Pancreas (tissue), 10 donors: ENCODE measurements at places on chromosomes 3 and 15. TPM values are rescaled to one million over a fixed set of nuclear protein-coding genes. Genes with fewer than 3 reads are reported as not detected.

- peaks cover 2% of the 10 kb centered on the region for H3K27me3 ChIP-seq
- no peak overlapping the region for H3K27ac ChIP-seq
- H3K4me1 ChIP-seq, result no peaks in the 10 kb centered on the region
- no peak overlapping the region for H3K4me3 ChIP-seq
- no peak for DNase-seq
These were observed 14.9 kb downstream of the GRAMD2A start for GRCh38 chr15:72182673-72183072.

DNA sequence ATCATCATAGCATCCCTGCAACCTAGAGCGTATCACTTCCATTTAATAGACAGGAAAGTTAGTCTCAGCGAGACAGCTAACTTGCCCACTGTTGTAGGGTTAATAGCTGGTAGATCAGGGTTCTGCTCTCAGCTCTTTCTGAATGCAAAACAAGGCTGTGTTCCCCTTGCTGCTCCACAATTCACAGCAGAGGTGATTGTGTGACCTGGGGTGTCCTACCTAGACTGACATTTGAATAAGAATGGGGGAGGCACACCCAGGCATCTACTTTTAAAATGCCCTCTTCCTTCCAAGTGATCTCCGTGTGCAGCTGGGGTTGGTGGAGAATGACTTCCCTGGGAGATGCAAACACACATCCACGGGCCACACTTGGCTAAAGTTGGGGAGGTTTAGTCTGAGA lies 43.0 kb upstream of the CACNA2D3 start:
- DNase-seq, result no peak
- H3K27ac ChIP-seq, result no peak overlapping the region
- no peaks in the 10 kb centered on the region for H3K4me1 ChIP-seq
- no peaks in the 10 kb centered on the region for H3K36me3 ChIP-seq

- peak overlapping the region; percentile 90 for H3K27ac ChIP-seq
- peaks cover 37% of the 10 kb centered on the region for H3K4me1 ChIP-seq
- H3K36me3 ChIP-seq, result no peaks in the 10 kb centered on the region
- no peaks in the 10 kb centered on the region for H3K27me3 ChIP-seq
- peak; percentile 63 for DNase-seq
These were observed 448.0 kb downstream of the FOXP1 start for GRCh38 chr3:71135373-71136088.

DNA sequence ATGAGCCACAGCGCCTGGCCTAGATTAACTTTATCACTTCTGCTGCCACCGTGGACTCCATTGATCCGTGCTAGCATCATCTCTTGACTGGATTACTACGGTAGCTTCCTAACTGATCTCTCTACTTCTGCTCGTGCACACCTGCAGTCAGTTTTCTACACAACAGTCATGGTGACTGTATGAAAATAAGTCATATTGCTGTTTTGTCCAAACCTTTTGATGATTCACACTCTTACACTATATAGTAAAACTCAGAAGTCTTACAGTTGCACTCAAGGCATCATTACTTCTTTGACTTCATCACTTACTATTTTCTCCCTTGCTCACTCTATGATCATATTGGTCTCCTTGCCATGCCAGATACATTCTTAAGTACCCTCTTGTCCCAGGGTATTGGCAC lies 10.1 kb downstream of the PDCD6IP start:
- no peaks in the 10 kb centered on the region for H3K27me3 ChIP-seq
- H3K4me1 ChIP-seq, result peaks cover 23% of the 10 kb centered on the region
- H3K36me3 ChIP-seq, result peaks cover under 1% of the 10 kb centered on the region
- no peak for DNase-seq
- no peak overlapping the region for H3K27ac ChIP-seq

DNA sequence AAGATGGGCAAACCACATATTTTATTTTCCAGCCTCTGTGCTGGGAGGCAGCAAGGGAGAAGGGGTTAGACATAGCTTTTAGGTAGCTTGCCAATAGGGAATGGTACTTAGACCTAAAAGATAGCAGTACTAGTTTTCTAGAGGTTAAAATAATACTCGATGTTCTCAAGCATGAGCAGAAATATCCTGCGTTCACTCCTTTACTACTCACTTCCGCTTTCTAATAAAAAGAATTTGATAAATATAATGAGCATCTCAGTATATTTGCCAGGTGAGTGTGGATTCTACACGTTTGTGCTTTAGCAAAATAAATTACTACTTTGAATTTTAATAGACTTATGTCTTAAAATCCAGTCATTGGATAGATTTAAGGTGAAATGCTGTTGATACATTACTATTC lies 39.4 kb upstream of the CD47 start:
- no peak for DNase-seq
- no peak overlapping the region for H3K4me3 ChIP-seq
- H3K4me1 ChIP-seq, result no peaks in the 10 kb centered on the region
- peak overlapping the region; percentile 75 for H3K27ac ChIP-seq
- H3K36me3 ChIP-seq, result no peaks in the 10 kb centered on the region
- no peaks in the 10 kb centered on the region for H3K27me3 ChIP-seq

DNA sequence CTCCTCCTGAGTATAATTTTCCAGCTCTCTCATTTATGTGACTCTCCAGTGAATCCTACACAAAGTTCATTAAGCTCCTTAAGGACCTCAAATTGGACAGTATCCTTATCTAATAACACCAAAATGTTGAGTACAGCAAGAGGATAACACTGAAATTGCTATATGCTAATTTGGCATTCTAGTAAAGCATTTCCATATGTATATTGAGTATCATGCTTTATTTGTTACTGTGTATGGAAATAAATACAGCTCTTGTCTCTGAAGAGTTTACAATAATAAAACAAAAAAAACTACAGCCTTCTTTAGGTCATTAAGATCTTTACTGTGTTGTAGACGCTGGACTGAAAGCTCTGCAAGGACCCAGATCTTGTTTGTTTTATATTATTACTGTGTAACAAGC lies 1341.3 kb downstream of the ROBO1 start:
- no peaks in the 10 kb centered on the region for H3K27me3 ChIP-seq
- H3K27ac ChIP-seq, result no peak overlapping the region
- no peaks in the 10 kb centered on the region for H3K36me3 ChIP-seq
- no peaks in the 10 kb centered on the region for H3K4me1 ChIP-seq

- H3K4me1 ChIP-seq, result no peaks in the 10 kb centered on the region
- DNase-seq, result no peak
- H3K27me3 ChIP-seq, result no peaks in the 10 kb centered on the region
- H3K36me3 ChIP-seq, result no peaks in the 10 kb centered on the region
- no peak overlapping the region for H3K4me3 ChIP-seq
- H3K27ac ChIP-seq, result no peak overlapping the region
These were observed 19.1 kb upstream of the RIOX2 start for GRCh38 chr3:97991293-97991682.

- peaks cover 6% of the 10 kb centered on the region for H3K4me1 ChIP-seq
- H3K27ac ChIP-seq, result no peak overlapping the region
- H3K27me3 ChIP-seq, result no peaks in the 10 kb centered on the region
- no peaks in the 10 kb centered on the region for H3K36me3 ChIP-seq
- no peak for DNase-seq
- H3K4me3 ChIP-seq, result peak overlapping the region; percentile 64
These were observed 4.4 kb downstream of the NR2F2 start for GRCh38 chr15:96334705-96335410.

GRCh38 chr3:15428539-15428938 lies 1.1 kb downstream of the EAF1 start:
- H3K4me1 ChIP-seq, result no peaks in the 10 kb centered on the region
- H3K27me3 ChIP-seq, result no peaks in the 10 kb centered on the region
- H3K27ac ChIP-seq, result no peak overlapping the region
- no peak for DNase-seq
- no peaks in the 10 kb centered on the region for H3K36me3 ChIP-seq

GRCh38 chr15:77527831-77528231 lies 104.9 kb downstream of the LINGO1 start:
- H3K4me3 ChIP-seq, result no peak overlapping the region
- no peaks in the 10 kb centered on the region for H3K4me1 ChIP-seq
- no peaks in the 10 kb centered on the region for H3K27me3 ChIP-seq
- H3K36me3 ChIP-seq, result no peaks in the 10 kb centered on the region

DNA sequence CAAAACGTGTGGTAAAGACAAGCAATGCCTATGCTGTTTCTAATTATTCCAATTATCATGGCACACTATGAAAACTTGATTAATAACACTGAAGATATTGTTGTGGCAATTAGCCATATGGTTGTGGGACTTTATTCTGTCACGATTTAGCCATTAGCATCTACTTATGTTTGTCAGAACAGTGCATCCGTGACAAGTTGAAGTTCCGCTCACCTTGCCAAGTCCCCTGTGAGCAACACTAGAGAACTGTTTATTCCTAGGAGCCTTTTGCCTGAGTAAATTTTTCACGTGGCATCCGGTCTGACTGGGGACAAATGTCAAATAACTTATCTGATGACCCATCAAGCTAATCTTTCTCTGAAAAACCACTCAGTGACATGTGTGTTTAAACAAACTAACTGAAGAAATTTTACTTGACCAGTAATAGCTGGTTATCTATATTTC lies 403.3 kb downstream of the TBC1D5 start:
- no peaks in the 10 kb centered on the region for H3K4me1 ChIP-seq
- DNase-seq, result no peak
- H3K27ac ChIP-seq, result no peak overlapping the region
- no peaks in the 10 kb centered on the region for H3K36me3 ChIP-seq

GRCh38 chr15:33716025-33716424 lies 252.3 kb upstream of the CHRM5 start:
- H3K27ac ChIP-seq, result no peak overlapping the region
- H3K27me3 ChIP-seq, result no peaks in the 10 kb centered on the region
- DNase-seq, result no peak
- H3K4me1 ChIP-seq, result no peaks in the 10 kb centered on the region

DNA sequence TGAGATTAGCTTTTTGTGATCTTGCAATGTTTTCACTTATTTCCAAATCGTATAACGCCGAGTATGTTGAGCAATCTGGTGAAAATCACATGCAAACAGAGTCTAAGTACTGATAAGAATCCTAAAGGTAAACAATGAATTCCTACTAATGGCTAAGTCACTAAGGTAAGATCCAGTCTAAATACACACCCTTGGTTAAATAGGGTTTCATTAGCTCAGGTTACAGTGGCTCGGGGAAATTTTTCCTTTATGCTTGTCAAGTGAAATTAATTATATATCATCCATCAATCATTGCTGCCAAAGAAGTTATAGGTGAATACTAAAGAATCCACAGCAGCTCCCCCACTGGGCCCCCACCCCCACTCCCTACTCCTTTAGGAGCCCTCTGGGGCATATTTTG lies 139.3 kb downstream of the SOX2 start:
- H3K36me3 ChIP-seq, result no peaks in the 10 kb centered on the region
- DNase-seq, result no peak
- H3K27me3 ChIP-seq, result no peaks in the 10 kb centered on the region
- H3K27ac ChIP-seq, result no peak overlapping the region

GRCh38 chr3:16741103-16741758 lies 136.0 kb upstream of the DAZL start:
- no peaks in the 10 kb centered on the region for H3K4me1 ChIP-seq
- no peak for DNase-seq
- H3K36me3 ChIP-seq, result no peaks in the 10 kb centered on the region
- no peak overlapping the region for H3K27ac ChIP-seq
- no peaks in the 10 kb centered on the region for H3K27me3 ChIP-seq
- H3K4me3 ChIP-seq, result no peak overlapping the region

GRCh38 chr3:95615592-95616310 lies 1198.6 kb upstream of the EPHA6 start:
- H3K27me3 ChIP-seq, result no peaks in the 10 kb centered on the region
- no peaks in the 10 kb centered on the region for H3K4me1 ChIP-seq
- H3K27ac ChIP-seq, result no peak overlapping the region
- DNase-seq, result no peak
- H3K4me3 ChIP-seq, result no peak overlapping the region

GRCh38 chr3:79558943-79559342 lies 208.9 kb downstream of the ROBO1 start:
- H3K4me1 ChIP-seq, result no peaks in the 10 kb centered on the region
- H3K27me3 ChIP-seq, result no peaks in the 10 kb centered on the region
- H3K36me3 ChIP-seq, result no peaks in the 10 kb centered on the region
- no peak for DNase-seq

- H3K27ac ChIP-seq, result no peak overlapping the region
- no peak overlapping the region for H3K4me3 ChIP-seq
- H3K4me1 ChIP-seq, result no peaks in the 10 kb centered on the region
- no peak for DNase-seq
- H3K36me3 ChIP-seq, result no peaks in the 10 kb centered on the region
These were observed 120.0 kb downstream of the ATG7 start for GRCh38 chr3:11392014-11392859.

GRCh38 chr3:156676768-156677479 lies 2.5 kb downstream of the TIPARP start:
- no peak for DNase-seq
- no peaks in the 10 kb centered on the region for H3K36me3 ChIP-seq
- peaks cover under 1% of the 10 kb centered on the region for H3K4me1 ChIP-seq

DNA sequence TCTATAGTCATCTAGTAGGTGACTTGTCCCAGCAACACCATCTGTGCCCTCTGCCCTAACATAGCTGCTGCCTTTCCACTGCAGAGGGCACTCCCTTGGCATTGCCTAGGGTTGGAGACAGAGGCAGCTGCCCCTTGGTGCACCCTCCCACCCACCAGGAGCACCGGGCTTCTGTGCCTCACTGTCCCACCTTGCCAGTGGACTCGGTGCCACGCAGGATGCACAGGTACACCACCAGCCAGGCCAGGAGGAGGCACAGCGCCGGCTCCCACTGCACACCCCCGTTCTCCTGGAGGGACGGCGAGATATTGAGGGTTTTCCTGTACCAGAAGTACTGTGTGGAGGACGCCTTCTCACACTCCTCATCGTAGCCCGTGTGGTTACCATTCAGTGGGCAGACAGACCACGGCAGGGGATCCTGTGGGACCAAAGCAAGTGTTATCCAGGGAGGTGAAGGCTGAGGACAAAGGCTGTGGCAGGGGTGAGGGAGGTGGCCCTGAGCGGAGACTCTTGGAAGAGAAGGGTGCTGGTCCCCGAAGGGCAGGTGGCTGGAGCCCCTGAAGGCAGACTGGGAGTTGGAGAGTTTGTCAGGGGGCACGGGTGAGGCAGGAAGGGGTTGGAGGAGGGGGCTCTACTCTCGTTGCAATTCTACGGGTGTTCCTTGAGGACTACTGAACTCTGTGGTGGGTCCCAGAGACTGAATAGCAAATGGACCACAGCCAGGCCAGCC lies 20.6 kb downstream of the SLC6A20 start:
- no peak for DNase-seq
- no peak overlapping the region for H3K27ac ChIP-seq
- no peak overlapping the region for H3K4me3 ChIP-seq

Gene RLBP1
- total RNA-seq, result not detected

Gene POLQ
- total RNA-seq, result 0.47 TPM

Gene C3orf49
- total RNA-seq, result not detected

Gene CHRNB4
- total RNA-seq, result not detected

Gene CPNE4
- 0.66 TPM for total RNA-seq

Gene FEZF2
- total RNA-seq, result not detected

Gene POTEB2
- not detected for total RNA-seq

Gene SLC28A1
- 0.21 TPM for total RNA-seq

Gene GOLGA8S
- 1.6 TPM for total RNA-seq

Gene IGSF11
- total RNA-seq, result 3.2 TPM

Gene PRC1
- 5.1 TPM for total RNA-seq

Gene CISH
- total RNA-seq, result 7.9 TPM

Gene UCN2
- total RNA-seq, result not detected

Gene CD80
- total RNA-seq, result 0.42 TPM
